ENCODE measurements at places on chromosomes 12 and 14.

GRCh38 chr14:73249564-73250316, 12.4 kb downstream of the PAPLN start:
- no peak for DNase-seq

DNA sequence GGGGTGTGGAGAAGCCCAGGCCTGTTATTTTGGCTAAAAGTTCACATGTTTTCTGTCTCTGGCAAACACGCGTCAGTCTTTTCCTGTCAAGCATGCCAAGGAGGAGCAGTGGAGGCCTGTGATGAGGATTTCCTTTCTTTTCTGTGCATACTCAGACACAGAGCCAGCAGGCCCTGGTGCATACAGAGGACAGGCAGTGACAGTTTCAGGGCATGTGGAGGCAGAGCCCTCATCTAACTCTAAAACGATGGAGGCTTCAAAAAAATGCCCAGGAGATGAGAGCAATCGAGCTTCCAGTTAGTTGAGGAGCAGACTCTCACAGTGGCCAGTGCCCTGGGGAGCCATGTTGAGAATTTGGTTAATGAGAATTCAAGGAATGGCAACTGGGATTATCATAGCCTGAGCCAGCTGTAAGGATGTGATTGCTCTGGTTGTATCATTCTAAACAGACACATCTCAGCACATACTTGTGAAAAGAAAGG, 66.5 kb downstream of the TRAFD1 start:
- no peak for DNase-seq

GRCh38 chr12:105391231-105391630, 60.7 kb downstream of the C12orf75 start:
- DNase-seq, result no peak

- DNase-seq, result no peak
Observed at GRCh38 chr12:132199526-132200319, 55.5 kb downstream of the NOC4L start.
